Gastroesophageal sphincter (tissue), 4 donors: ENCODE measurements at places on chromosomes 4 and X. TPM values are rescaled to one million over a fixed set of nuclear protein-coding genes. Genes with fewer than 3 reads are reported as not detected.

- no peak for ATAC-seq
These were observed 134.0 kb upstream of the SMAD1 start for GRCh38 chr4:145347684-145348083.

Gene PSAPL1
- total RNA-seq: not detected

Gene GLRB
- 2.7 TPM for total RNA-seq

DNA sequence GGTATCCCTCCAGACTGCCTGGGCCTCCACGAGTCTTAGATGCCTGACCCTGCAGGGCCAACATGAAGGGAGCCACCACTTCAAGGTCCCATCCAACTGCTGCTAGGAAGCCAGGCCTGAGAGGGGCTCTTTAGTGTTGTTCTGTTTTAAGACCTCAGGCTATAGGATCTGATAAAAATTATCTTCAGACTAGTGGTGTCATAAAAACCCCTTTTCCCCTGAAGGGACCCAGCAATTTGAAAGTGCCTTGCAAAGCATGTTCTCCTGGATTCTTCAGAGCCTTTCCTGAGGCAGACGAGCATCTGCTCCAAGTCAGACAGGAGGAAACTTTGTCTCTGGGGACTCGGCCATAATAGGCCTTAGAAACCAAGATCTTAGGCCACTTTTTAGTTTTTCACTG lies 26.9 kb downstream of the TSPAN5 start:
- ATAC-seq: no peak

Gene FAM184B
- total RNA-seq: not detected

Gene MAGEC2
- not detected for total RNA-seq

- ATAC-seq: no peak
These were observed 24.7 kb downstream of the PACRGL start for GRCh38 chr4:20724915-20725314.

GRCh38 chr4:67019686-67020437 lies 525.4 kb downstream of the CENPC start:
- no peak for ATAC-seq

Gene SAGE1
- not detected for total RNA-seq

GRCh38 chr4:55398966-55399365 lies 3.2 kb downstream of the TMEM165 start:
- ATAC-seq: no peak

Gene CYP4V2
- 38.8 TPM for total RNA-seq

Gene WAS
- 4.2 TPM for total RNA-seq

Gene CORIN
- 2.2 TPM for total RNA-seq

- no peak for ATAC-seq
These were observed 179.2 kb upstream of the HCCS start for GRCh38 chrX:10931976-10932375.

- ATAC-seq: no peak
These were observed 50.1 kb downstream of the MEPE start for GRCh38 chr4:87882861-87883260.

DNA sequence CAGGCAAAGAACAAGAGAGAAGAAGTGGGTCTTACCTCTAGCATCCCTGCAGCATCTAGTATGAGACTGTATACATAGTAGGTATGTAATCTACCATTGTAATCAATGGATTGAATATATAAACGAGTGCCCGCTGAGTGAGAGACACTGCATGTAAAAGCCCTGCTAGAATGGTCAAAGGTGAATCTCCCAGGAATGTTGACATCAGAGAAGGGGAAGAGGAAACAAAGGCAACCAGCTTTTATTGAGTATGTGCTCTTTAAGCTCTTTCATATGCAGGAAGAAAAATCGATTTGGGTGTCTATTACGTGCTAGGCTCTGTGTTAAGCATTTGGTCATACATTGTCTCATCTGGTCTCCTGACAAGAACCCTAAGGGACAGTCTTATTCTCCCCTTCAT lies 91.9 kb upstream of the KLHL13 start:
- no peak for ATAC-seq

DNA sequence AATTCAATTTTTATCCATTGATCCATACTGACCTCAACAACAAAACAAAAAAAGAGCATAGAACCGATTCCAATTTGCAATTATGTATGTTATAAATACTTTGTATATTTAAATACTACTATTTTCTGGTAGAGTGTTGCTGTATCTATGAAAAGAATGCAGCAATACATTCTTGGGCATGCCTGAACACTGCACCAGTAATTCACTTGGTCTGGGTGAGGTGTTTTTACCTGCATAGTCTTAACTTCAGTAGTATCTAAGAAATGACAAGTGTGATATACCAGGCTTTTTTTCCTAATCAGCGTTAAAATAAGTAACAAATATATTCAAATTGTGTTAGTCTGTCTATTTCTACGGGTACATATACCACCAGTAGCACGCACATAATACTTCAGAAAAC lies 120.2 kb downstream of the KLHL13 start:
- ATAC-seq: no peak

Gene SOX3
- not detected for total RNA-seq

Gene IL2RG
- total RNA-seq: 4.2 TPM

- no peak for ATAC-seq
These were observed 9.0 kb downstream of the GK2 start for GRCh38 chr4:79399076-79399475.

DNA sequence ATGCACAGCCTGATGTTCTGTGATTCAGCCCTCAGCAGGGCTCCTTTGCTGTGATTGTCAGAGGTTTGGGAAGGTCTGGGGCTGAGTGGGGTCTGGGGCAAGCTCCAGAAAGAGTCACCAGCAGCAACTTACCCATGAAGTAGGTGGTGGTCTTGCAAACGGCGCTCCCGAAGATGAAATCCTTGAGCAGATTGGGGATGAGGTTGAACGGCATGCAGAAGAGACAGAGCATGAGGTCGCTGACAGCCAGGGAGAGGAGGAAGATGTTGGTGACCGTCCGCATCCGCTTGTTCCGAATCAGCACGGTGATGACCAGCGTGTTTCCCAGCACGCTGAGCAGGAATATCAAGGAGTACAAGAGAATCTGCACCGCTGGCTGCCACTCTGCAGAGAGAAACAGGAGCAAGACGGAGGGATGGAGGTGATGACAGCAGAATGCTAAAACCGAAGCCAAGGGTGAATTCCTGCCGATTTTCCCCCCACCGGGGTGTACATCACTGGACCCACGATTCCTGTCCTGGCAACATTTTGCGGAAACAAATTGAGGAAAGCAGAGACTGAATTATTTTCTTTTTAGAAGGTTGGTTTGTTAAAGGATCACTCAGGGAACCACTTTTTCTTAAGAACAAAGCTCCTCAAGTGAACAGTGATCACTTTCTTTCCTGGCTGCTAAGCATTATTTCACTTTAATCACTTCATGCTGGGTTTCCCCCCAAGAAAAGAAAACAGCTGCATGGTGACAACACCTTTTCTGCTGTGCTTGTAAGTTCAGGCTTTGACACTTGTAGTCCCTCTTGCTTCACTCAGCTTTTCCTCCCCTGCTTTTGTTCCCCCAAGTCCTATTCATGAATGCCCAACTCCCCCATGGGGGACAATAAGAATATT lies 941 bp downstream of the CCKAR start:
- no peak for ATAC-seq

GRCh38 chrX:149837639-149838038 lies 43.3 kb upstream of the MAGEA8 start:
- ATAC-seq: no peak

Gene PCGF3
- 24.4 TPM for total RNA-seq

Gene DLG3
- total RNA-seq: 22.3 TPM

DNA sequence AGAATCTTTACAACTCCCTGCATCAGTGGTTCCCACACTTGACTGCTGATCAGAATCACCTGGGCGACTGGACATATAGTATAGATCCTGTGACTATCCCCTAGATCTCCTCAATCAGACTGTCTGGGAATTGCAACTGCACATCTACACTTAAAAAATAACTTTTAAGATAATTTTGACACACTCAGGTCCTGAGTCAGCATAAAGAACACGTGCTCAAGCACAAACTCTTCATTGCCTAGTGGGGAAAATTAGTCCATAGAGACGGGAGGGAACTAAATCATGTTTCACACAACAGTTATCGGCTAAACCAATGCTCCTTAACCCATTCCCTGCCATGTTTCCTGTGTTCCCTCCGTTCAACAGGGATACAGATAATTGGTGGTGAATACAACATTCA lies 243.5 kb upstream of the FGF13 start:
- no peak for ATAC-seq

Gene ENOPH1
- 32.4 TPM for total RNA-seq

Gene PDE6B
- 1.2 TPM for total RNA-seq

DNA sequence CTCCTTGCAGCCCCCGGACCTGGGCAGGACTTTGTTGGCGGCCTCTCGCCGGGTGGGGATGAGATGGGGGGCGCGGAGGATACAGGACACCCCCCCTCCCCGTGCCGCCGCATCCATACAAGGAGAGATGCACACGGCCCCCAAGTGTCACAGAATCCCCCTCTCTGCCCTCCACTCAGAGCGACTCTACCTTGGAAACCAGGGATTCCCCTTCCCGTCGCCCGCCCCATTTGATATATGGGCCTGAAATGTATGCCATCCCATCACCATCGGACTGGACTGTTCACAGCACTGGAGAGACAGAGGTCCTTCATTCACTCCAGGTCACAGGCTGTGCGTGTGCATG lies 426 bp downstream of the PORCN start:
- ATAC-seq: peak; percentile 26

Gene POF1B
- 0.16 TPM for total RNA-seq

GRCh38 chrX:140141444-140142029 lies 176.2 kb upstream of the CXorf66 start:
- ATAC-seq: no peak

DNA sequence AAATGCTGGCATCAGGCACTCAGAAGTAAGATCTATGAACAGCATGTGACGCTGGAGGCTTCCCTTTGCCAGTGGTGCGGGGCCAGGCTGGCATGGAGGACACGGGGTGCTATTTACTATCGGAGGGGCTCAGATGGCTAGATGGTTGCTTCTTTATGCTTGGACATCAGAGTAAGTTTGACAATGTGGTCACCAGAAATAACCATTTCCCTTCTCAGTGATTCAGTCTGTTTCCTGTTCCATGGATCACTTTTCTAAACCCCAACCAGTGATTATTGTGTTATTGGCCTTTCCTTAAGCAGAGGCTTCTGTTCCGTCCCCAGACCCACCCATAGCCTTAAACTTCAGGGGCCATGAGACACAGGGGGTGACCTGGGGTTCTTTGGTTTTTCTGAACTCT lies 55.4 kb upstream of the DHX15 start:
- ATAC-seq: no peak

GRCh38 chr4:52853351-52853750 lies 8.8 kb upstream of the RASL11B start:
- ATAC-seq: no peak

- no peak for ATAC-seq
These were observed 69.9 kb downstream of the CHIC2 start for GRCh38 chr4:53994382-53995102.

DNA sequence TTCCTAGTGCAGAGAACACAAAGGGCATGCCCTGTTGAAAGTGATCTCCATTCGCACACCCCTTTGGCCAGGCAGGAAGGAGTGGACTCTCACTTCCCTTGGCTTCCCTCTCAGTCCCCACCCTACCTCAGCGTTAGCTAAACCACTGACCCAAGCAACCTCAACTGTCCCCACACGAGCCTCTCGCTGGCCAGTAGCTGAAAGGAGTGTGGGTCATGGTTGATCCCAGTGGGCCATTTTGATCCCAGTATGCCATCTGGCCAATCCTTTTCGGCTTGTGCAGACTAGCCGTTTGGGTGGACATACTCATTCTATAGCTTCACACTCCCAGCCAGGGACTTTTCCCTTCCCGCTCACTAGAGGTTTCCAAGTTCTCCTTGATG lies 24.4 kb upstream of the BCORL1 start:
- no peak for ATAC-seq

DNA sequence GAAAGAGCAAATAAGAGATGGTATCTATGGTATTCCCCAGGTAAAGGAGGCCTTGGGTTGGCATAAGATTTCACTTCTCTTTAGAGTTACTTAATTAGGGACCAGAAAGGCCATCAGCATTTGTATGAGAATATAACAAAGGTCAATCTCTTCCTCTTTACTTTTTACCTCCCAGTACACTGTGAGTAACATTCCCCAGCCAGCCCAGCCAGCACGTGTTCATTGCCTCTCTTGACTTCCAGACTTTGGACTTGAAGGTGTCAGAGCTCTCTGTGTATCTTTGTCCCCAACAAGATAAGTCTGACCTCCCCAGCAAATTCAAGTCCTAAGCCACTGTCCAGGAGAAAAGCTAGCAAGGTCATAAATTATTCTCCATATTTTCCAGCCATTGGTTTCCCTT lies 110.5 kb downstream of the AR start:
- ATAC-seq: no peak
